ENCODE measurements at places on chromosomes 1 and 21.

GRCh38 chr1:1540090-1540817 lies at the start of gene TMEM240:
Gene TMEM240 (minus strand): TSS chr1:1540624. CDS start chr1:1540346, 278 bp downstream.
- peak; percentile 77 for DNase-seq

- no peak for DNase-seq
These were observed 33.0 kb downstream of the CDK18 start for GRCh38 chr1:205537386-205538018.

DNA sequence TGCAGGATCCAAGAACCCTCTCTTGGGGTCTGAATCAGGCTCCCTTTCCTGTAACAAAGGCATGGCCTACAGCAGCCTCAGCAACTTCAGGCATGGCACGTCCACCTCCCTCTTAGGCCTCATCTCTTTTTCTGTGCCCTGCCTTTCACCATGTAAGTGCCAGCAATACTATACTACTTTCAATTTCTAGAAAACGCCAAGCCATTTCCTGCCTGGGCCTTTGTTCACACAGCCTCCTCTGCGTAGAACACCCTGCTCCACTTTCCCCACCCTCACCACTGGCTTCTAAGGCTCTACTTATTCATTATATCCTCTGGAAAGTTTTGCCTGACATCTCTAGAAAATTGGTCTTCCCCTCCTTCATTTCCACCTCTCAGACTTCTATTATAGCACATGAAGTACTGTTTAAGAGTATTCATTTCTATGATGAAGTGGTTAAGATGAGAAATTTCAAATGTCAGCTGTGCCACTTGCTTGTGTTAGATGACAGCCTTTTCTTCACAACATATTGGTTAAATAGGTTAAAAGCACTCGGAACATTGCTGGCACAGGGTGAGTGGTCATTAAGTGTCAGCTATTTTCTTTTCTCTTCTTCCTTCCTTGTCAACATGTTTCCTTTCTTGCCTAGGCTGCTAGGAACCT lies 41.6 kb upstream of the VWA5B1 start:
- no peak for DNase-seq

DNA sequence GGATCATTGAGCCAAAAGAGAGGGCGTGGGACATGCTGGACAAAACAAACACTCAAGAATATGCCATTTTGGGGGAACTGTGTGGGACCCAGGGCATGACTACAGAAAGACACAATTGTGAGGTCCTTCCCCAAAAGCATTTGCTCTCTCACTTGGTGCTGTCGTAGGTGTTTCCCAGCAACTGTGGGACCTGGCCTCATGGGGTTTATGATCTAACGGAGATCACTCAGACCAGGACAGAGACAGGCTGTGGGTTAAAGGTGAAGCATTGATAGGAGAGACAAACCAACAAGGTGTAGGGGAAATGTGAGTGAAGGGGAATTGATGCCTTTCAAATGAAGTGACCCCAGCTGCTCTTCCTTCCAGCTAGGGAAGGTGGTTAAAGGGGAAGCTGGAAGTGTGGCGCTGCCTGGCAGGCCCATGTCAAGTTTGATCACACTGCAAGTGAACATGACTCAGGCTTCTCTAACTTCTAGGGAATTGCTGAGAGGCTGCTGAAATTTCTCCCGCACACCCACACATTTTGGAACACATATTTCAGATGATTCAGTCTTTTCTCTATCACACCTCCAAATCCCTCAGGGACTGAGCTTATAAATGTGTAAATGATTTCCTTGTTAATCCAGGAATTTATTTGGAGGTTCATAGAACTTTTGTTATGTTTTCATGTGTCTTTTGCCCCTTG lies 30.2 kb downstream of the TRAF5 start:
- DNase-seq = no peak

- no peak for DNase-seq
These were observed 359.0 kb upstream of the PTBP2 start for GRCh38 chr1:96362623-96363022.

GRCh38 chr1:13774121-13774520 lies 74.1 kb downstream of the PRDM2 start:
- DNase-seq = no peak

GRCh38 chr1:84327830-84328229 lies 26.3 kb downstream of the SAMD13 start:
- DNase-seq = no peak

DNA sequence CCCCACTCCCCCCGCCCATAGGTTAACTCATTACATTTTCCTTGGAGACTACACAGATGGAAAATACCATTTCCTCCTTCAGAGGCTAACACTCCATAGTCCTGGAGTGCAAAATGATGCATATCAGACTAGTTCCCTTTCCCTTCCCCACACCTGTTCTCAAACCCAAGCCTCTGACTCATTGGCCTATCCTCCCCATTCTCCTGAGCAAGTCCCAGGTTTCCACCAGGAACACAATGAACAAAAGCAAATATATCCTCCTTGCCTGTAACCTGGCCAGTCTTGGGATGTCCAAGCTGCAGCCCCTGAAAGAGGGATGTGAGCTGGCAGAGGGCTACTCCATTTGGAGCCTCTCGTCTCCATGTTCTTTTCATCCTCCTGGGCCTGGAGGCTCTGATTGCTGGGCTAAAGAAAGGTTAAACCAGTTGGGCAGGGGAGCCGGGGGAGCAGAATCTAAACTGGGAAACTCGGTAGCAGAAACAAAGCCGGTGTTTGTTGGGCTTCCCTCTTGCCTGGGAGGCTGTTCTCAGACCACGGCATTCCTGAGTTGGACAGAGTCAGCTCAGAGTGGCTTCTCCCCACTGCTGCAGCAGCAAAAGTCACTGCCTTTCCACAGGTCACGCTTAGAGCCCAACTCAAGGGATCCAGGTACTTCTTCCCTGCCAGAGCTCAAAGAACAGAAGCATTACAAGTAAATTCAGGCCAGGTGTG lies 13.9 kb downstream of the SSR2 start:
- no peak for DNase-seq

- DNase-seq = no peak
These were observed 605.3 kb downstream of the KCNT2 start for GRCh38 chr1:196002906-196003305.

DNA sequence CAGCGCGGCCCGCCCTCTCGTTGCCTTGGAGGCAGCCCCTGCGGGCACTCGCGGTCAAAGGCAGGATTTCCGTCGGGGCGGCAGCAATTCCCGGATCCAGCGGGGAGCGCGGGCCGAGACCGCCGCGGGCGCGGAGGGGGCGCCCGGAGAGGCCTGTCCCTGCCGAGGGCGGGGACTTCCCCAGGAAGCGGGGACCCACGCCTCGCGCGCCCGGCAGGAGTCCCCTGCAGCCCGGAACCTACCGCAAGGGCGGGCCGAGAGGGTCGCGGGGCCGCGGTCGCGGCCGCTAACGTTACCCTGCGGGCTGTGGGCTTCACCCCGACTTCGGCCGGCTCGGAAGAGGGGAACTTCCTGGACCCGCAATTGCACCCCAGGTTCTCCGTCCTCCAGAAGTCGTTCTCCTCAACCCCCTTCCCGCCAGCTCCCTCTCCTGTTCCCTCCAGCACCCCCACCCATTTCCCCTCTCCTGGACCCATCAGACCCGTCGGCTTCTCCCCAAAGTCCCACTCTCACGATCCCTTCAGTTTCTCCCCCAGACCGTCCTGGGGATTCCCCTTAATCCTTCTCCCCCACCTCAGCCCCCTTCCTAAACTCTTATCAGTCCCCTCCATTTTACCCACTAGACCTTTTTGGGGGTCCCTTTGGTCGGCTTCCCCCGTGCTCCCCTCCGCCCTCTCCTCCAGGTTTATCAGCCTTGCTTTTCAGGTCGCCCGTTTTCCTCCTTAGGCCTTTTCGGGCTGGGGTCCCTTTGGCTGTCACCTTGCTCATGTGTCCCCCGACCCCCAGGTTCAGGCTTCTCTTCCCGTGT lies 604 bp downstream of the FGR start:
- peak; percentile 52 for DNase-seq

DNA sequence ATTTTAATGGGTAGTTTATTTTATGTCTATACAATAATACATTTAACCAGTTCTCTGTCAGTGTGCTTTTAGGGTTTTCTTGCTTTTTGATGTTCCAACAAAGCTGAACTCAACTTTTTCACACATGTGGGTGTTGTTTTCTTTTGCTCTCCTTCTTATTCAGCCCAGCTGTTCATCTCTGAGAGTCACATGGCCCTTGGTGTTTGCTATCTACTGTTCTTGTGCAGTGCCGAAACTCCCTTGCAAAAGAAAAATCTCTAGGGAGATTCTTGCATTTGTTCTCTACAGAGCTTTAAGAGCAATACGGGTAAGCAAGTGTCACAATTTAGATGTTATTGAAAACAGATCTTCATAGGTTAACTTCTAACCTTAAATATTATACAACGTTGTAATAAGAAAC lies 281.1 kb upstream of the CXADR start:
- no peak for DNase-seq
